Activated T-helper 17 cell treated with anti-CD3 and anti-CD28 coated beads, Interleukin-2, amount 50 U/mL, for 72 hours (primary cell): ENCODE measurements at places on chromosomes 7 and 10.

- no peak for ATAC-seq
These were observed 156.7 kb downstream of the MBL2 start for GRCh38 chr10:52615756-52616394.

- ATAC-seq, result no peak
These were observed 212.2 kb downstream of the CUX1 start for GRCh38 chr7:102029616-102030015.

- no peak for ATAC-seq
These were observed 37.8 kb downstream of the PDLIM1 start for GRCh38 chr10:95253007-95253406.

DNA sequence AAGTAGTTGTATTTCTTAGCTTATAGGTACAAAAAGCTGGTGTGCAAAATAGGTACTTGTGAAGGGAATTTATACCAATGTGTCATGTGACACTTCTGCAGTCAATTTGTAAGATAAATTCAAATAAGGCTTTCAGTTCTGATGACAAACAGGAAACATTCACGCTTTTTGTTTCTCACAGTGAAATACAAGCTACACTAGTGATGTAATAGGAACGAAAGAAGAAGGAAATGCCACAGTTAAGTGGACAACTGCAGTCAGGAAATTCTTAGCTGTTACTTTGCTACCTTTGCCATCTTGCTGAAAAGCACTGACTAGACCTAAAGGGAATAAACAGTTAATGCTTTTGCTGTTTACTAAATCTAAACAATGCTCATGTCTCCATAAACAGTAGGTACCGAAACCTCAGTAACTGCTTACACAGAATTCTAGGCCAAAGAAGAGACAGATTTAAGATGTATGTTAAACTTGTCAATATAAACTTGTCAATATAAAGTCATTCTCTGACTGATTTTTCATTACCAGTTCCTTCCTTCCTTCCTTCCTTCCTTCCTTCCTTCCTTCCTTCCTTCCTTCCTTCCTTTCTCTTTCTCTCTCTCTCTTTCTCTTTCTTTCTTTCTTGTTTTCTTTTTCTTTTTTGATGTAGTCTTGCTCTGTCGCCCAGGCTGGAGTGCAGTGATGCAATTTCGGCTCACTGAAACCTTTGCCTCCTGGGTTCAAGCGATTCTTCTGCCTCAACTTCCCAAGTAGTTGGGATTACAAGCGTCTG lies 10.1 kb downstream of the OTUD1 start:
- peak; percentile 89 for ATAC-seq

DNA sequence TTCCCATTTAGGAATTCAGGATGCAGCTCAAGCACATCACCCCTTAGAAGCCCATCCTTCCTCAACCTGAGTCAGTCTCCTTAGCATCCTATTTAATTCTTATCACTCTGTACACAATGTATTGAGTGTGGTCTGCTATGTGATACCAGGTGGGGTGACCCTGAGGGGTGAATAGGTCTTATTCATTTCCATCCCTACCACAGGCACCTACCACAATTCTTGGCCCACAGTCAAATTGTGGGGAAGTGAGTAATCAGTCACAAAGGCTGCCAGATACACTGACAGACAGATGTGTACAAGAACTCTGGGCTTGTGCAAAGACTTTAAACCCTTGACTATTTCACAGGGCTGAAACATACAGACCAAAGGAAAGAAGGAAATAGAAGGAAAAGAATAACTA lies 560.5 kb downstream of the PARD3 start:
- ATAC-seq, result peak; percentile 74

- peak; percentile 74 for ATAC-seq
These were observed at the start of gene TSPAN14 for GRCh38 chr10:80453842-80454512. Gene TSPAN14, plus strand, starts transcription at chr10:80454310. Its CDS starts 34,924 bp downstream, at chr10:80489234.

GRCh38 chr7:154212861-154213260 lies 160.7 kb downstream of the DPP6 start:
- no peak for ATAC-seq

DNA sequence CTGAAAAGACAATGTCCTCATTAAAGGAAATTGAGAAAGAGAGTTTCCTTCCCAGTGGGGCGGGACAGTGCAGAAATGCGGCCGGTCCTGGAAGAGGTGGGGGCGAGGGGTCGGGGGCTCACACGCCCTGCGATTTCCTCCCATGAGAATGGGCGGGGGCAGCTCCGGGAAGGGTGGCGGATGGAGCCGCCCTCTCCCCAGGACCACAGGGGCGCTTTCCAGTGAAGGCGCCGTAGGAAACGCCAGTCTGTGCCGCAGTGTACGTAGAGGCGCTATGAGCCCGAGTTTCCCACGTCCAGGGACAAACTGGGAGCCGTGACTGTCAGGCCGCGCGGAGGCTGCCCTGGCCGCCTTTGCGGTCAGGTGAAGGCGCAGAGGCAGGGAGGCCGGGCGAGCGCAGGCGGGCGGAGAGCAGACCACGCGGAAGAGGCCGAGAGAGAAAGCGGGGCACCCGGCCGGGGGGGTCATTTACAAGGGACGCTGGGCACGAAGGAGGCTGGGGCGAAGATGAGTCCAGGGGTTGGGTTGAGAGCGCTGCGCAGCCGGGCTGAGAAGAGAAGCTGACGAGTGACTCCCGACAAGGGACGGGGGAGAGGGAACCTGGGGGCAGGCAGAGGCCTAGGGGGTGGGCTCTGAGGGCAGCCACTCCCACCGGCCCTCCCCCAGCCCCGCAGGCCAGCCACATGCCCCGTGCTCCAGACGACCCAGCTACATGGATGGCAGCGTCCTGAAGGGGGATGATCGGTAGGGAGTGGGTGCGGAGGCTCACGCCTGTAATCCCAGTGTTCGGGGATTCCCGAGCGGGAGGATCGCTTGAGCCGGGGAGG lies 45.0 kb downstream of the ALOX5 start:
- ATAC-seq, result peak; percentile 65

DNA sequence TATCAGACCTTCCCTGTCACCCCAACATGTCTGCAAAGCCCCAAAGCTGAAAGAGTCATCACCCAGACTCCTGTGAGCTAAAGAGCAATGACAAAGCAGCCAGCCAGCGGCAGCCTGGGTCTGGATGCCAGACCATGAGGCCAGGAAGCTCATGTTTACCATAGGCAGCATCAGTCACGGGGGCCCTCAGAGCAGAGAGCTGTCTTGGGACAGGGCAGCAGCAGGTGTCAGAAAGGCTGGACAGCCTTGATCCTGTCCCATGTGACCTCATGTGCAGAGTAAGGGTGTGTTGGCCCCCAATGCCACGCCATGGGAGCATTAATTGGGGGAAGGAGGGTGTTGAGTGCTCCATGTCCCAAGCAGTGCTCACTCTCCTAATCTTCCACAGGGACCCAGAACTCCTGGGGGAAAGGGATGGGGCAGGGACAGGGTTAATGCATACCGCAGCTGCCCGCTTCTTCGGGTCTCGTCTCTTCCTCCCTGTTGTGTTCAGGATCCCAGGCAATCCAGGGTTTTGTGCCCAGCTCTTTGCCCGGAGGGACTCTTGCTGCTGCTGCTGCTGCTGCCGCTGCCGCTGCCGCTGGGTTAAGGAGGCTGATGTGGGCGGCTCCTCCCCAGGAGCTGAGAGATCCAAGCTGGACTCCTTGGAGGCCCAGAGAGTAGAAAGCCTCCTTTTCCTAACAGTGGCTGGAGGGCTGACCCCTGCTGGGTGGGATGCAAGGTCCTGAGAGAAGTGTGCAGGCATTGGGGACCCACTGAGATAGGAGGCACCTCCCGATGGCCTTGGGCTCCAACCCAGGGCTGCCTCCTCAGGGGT lies 7.1 kb downstream of the CCDC201 start:
- no peak for ATAC-seq

- no peak for ATAC-seq
These were observed 173.0 kb upstream of the RHEB start for GRCh38 chr7:151692721-151693120.
